ENCODE measurements at places on chromosomes 3 and 15. TPM values are rescaled to one million over a fixed set of nuclear protein-coding genes. Genes with fewer than 3 reads are reported as not detected.
A peak's percentile ranks its signal among the peaks of the same experiment; 100 is the strongest.

DNA sequence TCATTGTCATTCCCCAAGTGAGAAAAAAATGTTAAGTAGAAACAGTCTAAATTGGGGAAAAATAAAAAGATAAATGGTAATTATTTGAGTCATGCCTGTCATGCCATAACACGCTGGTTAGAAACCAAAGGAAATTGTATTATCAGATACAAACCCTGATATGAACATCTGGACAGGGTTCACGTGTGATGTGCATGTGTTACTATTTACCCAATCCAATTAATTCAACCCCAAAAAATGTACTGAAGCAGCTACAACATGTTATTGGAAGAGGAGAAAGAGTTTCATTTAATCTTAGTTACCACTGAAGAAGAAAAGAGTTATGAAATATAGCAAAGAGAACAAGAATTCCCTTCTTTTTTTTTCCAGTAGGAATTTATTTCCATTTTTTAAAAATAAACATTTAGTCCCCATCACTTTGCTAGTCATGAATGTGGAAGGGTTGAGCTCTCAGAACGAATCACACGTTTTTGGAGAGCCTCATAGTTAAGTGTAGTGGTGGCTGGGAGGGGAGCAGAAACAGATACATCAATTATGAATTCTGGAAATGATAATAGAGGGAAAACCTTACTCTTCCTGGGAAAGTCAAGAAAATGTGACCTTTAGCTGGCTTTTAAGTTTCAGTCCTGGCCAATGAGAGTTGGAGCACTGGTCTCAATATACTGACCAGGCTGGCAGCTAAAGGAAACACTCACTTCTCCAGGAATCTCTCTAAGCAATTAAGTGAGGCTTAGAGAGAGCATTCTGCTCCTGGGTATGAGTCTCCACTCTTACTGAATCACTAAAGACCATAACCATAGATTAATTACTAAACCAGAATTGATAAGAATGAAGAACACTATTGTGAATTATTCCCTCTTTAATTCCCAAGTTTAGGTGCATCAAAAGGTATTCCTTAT is 796.5 kb downstream of the GRM7 start:
- no peak overlapping the region for H3K27ac ChIP-seq
- H3K4me3 ChIP-seq: no peak overlapping the region
- no peaks in the 10 kb centered on the region for H3K4me1 ChIP-seq
- no peak for DNase-seq
- no peaks in the 10 kb centered on the region for H3K27me3 ChIP-seq
- H3K36me3 ChIP-seq: no peaks in the 10 kb centered on the region

DNA sequence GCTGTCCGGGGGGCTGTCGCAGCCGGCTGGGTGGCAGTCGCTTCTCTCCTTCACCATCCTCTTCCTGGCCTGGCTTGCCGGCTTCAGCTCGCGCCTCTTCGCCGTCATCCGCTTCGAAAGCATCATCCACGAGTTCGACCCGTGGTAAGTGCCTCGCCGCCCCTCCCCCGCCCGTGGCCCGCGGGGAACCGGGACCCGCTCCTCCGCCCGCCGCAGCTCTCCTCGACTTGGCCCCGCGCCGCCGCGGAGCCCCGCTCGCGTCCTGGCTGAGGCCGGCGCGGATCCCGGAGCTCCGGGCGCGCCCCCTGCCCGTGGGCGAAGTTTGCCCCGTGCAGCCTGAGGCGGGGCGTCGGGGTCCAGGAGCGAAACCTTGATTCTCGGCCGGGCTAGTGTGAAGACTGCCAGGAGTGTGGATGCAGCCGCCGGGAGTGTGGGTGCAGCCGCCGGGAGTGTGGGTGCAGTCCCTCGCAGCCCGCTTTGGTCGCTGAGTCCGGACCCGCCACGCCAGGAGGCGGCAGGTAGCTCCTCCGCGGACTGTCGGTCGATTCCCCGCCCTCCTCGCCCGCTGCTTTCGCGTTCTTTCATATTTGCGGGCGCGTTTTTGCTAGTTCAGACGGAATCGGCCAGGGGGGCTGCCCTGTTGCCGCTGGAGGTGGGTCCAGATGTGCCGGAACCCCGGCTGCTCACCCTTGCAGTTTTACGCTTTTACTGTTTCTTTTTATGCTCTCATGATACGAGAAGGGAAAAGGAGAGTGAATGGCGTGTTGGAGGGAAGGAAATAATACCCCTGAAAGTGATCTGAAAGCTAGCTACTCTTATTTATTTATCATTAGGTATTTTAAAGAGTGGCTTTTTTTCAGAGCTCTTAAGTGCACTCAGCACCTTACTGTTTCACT is 692 bp downstream of the STT3B start:
- H3K4me3 ChIP-seq: no peak overlapping the region
- DNase-seq: peak; percentile 67
- peaks cover 26% of the 10 kb centered on the region for H3K36me3 ChIP-seq
- H3K27ac ChIP-seq: peak overlapping the region; percentile 98
- H3K4me1 ChIP-seq: peaks cover 28% of the 10 kb centered on the region

Gene DTWD1
- total RNA-seq: 16.7 TPM

- H3K4me1 ChIP-seq: no peaks in the 10 kb centered on the region
- no peaks in the 10 kb centered on the region for H3K36me3 ChIP-seq
- peak; percentile 57 for DNase-seq
- H3K27me3 ChIP-seq: peaks cover 4% of the 10 kb centered on the region
- no peak overlapping the region for H3K4me3 ChIP-seq
These were observed 106.6 kb upstream of the TMC3 start for GRCh38 chr15:81480645-81481053.

Gene CERS3
- 0.62 TPM for total RNA-seq

Gene EXD1
- total RNA-seq: not detected

DNA sequence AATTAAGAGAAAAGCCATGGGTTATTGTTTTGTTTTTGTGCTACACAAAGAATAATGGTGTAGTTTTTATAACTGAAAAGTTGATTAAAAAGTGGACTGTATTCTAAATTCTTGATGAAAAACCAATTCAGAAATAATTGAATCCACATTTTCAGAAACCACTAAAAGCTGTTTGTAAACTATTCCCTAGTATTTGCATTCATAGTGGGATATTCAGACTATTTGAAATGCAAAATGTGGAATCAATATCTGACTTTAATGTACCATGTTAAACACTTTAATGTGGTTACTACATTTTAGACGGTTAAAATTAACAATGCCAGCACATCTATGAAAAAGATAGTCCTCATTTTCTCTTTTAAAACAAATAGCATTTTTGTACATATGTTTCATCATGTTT is 104.6 kb downstream of the ZIC4 start:
- H3K4me3 ChIP-seq: no peak overlapping the region
- DNase-seq: no peak
- H3K27me3 ChIP-seq: no peaks in the 10 kb centered on the region
- H3K4me1 ChIP-seq: no peaks in the 10 kb centered on the region
- H3K36me3 ChIP-seq: no peaks in the 10 kb centered on the region

Gene CAPN3
- 5.5 TPM for total RNA-seq

- H3K27ac ChIP-seq: no peak overlapping the region
- peaks cover 13% of the 10 kb centered on the region for H3K4me1 ChIP-seq
- peaks cover 38% of the 10 kb centered on the region for H3K27me3 ChIP-seq
- H3K36me3 ChIP-seq: no peaks in the 10 kb centered on the region
- peak overlapping the region; percentile 77 for H3K4me3 ChIP-seq
- peak; percentile 79 for DNase-seq
These were observed 155.4 kb upstream of the GOLGA6L4 start for GRCh38 chr15:84079885-84080777.

DNA sequence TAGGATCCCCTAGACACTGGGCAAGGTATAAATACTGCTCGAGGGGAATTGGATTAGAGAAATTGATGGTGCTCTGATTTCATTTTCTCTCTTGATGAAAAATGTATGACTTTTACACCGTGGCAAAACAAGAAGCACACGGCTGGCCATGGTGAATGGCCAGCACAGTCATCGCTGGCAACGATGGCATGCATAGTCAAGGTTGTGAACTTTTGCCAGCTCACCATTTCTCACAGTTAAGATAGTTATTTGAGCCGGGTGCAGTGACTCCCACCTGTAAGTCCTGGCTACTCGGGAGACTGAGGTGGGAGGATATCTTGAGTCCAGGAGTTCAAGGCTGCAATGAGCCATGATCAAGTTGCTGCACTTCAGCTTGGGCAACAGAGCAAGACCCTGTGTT is 95.4 kb downstream of the HMG20A start:
- no peak for DNase-seq
- no peaks in the 10 kb centered on the region for H3K4me1 ChIP-seq
- no peak overlapping the region for H3K27ac ChIP-seq
- no peaks in the 10 kb centered on the region for H3K27me3 ChIP-seq

DNA sequence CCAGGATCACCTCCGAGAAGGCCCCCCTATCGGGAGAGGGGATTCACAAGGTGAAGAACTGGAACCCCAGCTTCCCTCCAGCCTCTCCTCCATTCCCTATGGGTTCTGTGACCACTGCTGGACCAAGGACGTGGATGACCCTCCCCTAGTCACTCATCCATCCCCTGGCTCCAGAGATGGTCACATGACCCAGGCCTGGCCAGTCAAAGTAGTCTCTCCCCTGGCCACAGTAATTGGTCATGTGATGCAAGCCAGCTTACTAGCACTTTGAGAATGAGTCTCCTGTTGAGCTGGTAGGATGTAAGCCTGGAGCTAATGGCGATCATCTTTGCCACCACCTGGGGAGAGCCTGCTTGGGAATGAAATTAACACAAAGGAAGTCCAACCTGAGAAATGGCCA is 3.9 kb downstream of the CAMK1 start:
- H3K27me3 ChIP-seq: no peaks in the 10 kb centered on the region
- peaks cover 9% of the 10 kb centered on the region for H3K36me3 ChIP-seq
- DNase-seq: no peak
- H3K27ac ChIP-seq: no peak overlapping the region

DNA sequence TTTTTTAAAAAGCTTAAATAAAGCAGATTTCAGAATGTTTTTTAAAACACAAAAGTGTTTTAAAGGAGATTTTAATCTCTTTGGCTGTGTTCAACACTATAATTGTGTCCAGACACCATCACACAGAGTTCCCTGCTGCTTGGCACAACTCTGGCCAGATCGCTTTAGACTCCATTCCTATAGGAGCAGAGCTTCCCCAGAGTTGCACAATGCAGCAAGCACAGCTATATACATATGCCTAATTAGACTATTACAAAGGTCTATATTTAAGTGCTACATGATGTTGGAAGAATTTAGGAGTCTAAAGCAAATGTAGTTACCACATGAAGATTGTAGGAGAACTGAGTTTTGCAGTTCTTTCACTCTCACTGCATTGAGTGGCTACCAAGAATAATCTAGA is 11.2 kb downstream of the SLC9A9 start:
- peaks cover 8% of the 10 kb centered on the region for H3K4me1 ChIP-seq

DNA sequence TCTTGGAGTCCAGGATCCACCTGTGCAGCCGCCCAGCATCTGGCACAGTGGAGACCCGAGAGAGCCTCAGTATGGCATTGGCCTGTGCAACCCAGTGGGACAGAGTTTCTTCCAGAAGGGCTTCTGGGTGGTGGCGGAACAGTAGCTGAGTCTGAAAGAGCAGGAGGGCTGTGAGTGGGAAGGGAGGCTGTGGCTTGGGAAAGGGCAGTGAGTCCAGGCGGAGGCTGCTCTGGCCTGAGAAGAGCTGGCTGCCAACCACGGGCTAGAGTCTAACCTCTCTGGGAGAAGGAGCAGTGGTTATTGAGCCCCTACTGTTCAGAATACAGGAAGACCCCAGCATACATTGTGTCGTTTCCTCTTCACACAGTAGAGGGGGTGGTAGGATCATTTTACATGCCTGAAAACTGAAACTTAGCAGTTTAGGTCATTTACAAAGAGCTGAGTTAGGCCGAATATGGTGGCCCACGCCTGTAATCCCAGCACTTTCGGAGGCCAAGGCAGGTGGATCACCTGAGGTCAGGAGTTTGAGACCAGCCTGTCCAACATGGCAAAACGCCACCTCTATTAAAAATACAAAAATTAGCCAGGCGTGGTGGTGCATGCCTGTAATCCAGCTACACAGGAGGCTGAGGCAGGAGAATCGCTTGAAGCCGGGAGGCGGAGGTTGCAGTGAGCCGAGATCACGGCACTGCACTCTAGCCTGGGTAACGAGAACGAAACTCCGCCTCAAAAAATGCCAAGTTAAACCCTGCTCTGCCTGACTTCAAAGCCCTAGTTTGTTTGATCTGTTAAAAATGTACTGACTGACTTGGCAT is 3.2 kb downstream of the AEN start:
- peaks cover 80% of the 10 kb centered on the region for H3K4me1 ChIP-seq
- DNase-seq: peak; percentile 69
- H3K27me3 ChIP-seq: peaks cover 5% of the 10 kb centered on the region
- peaks cover 56% of the 10 kb centered on the region for H3K36me3 ChIP-seq

Gene SCN11A
- 0.05 TPM for total RNA-seq

DNA sequence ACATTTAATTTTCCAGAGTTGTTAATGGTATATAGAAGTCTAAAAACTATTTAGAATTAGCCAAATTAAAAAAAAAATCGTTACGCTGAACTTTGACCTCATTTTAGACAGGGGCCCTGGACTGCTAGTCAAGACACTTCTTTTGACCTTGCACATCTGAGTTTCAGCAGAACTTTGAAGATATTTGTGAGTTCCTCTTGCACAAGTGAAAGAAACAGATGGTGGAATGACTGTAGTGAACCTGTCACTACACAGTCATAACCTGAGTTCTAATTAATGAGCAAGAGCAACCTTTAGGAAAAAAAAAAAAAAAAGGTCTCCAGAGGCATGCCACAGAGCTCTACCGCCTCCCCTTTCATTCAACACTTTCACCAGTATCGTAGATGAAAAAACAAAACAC is 5.3 kb downstream of the MYO5C start:
- no peak overlapping the region for H3K4me3 ChIP-seq
- no peak for DNase-seq
- no peak overlapping the region for H3K27ac ChIP-seq
- H3K4me1 ChIP-seq: peaks cover 30% of the 10 kb centered on the region
- H3K36me3 ChIP-seq: no peaks in the 10 kb centered on the region
- peaks cover 34% of the 10 kb centered on the region for H3K27me3 ChIP-seq

DNA sequence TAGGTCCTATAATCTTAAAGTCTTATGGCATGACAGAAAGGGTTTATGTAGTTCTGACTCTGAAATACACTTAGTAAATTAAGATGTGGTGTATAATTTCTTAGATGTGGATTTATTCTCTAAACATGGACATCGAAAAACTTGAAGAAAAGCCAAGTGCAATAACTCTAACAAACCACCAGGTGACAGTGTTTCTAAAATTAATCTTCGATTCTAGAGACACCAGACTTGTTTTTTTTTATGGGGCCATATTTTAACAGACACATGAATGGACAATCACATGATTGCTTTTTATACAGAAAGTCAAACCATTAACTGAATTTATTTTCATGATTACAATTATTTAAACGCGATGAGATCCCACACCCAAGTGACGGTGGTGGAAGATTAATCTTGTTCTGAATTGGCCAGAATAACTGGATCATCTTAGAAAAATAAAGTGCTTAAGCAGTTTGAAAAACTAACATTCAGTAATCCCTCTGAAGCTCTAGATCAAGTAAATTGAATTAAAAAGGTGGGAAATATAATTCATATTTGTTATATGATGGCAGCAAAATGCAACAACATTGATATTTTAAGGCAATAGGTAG is 305.1 kb downstream of the LSAMP start:
- H3K4me1 ChIP-seq: no peaks in the 10 kb centered on the region
- no peak overlapping the region for H3K27ac ChIP-seq
- H3K36me3 ChIP-seq: no peaks in the 10 kb centered on the region
- no peak for DNase-seq

GRCh38 chr3:178236555-178237277 is 299.5 kb upstream of the KCNMB2 start:
- no peak for DNase-seq
- H3K4me1 ChIP-seq: no peaks in the 10 kb centered on the region
- H3K4me3 ChIP-seq: no peak overlapping the region
- H3K36me3 ChIP-seq: no peaks in the 10 kb centered on the region
- H3K27ac ChIP-seq: no peak overlapping the region

GRCh38 chr3:178545337-178545736 is 9.1 kb downstream of the KCNMB2 start:
- H3K27me3 ChIP-seq: no peaks in the 10 kb centered on the region
- no peak overlapping the region for H3K27ac ChIP-seq
- no peak overlapping the region for H3K4me3 ChIP-seq
- no peaks in the 10 kb centered on the region for H3K36me3 ChIP-seq

Gene PP2D1
- not detected for total RNA-seq
